ENCODE measurements at places on chromosomes 12 and 14.

DNA sequence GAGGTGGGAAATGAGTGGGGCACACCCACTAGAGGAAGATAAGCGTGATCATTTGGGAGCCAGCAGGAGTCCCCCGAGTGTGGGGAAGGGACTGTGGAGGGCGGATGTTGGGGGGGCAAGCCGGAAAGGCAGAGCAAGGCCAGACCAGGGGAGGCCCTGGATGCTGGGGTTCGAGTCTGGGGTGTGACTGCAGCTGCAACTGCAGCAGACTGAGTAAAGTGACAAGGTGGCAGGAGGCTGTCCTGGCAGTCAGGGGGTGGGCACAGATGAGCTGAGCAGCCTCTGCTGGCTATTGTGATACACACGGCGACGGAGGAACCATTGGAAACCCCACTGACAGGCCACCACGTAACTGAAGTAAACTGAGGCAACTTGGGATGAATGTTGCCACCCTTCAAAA lies 110.2 kb downstream of the LGMN start:
- DNase-seq, result no peak

DNA sequence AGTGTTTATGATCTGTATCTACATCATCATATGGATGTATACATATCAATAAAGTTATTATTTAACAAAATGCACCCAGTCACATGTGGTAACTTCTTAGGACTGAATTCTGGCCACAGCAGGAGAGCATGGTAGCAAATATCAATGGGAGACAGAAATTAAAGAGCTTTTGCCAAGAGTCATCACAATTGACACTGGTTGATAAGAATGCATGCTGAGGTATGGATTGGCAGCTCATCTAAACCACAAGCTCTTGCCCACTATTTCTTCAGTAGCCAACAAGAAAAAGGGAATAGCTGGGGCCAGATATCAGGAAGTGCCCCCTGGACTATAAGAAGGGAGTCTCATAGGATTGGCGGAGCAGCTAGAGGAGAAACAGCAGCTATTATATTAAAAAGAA lies 9.4 kb upstream of the PTGR2 start:
- DNase-seq, result no peak

GRCh38 chr14:39581474-39581873 lies 149.2 kb upstream of the FBXO33 start:
- no peak for DNase-seq

DNA sequence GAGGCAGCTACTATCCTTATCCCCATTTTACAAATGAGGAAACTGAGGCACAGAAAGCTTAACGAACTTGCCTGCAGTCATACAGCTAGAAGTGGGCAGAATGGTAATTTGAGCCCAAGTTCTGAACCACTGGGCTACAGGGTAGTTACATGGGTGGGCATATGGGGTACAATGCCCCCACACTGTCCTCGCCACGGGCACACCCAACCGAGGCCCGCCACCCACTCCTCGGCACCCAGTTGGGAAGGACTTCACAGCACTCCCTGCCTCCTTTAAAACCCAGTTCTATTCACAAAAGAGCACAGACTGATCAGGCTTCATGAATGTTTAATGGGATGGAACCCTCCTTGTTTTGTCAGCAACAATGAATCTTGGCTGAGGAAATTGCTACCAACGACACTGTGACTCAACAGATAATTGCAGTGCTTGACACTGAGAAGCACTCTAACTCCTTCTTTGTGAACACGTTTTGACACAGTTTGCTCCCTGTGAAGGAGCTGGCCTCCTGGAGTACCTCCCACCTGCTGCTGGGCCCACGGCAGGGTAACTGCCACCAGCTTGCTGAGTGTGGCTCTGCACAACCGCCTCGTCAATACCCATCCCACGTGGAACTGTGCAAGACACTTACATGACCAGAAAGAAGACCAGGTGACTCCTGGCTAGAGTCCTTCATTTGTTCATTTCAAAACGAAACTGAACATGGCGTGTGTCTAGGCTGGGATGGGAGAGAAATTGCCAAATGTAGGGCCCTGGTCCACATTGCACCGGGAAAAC lies 63.5 kb downstream of the CLMN start:
- DNase-seq, result peak; percentile 36

DNA sequence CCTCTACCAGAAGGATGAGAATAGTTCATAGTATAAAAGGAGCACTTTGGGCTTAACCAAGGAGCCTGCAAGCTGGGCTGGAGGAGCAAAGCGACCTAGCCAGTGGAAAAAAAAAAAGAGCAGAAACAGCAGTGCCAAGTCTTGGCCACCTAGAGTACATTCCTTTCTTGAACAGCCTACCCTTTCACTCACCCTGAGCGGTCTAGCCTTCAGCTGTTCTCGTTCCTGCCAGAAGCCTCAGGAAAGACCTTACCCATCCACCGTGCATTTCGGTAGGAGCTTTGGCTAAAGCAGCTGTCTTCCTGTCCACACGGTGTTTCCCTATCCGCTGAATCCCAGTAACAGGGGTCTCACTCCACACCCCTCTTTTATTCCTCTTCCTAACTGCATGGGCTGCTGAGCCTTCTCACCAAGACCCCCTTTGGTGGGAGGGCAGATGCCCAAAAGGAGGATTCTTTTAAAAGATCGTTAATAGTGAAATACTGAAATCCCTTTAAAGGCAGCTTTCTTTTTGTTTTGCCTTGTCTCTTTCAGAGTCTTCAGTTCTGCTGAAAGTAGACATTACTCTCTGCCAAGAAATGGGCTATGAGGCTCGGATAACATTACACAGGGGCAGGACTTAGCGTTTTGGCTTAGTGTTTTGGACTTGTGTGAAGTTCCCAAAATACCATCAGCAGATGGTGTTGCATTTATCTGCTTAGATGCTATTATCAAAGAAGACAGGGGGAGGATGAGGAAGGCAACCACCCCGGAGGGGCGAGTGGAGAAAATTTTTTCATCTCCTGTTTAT lies 88.5 kb upstream of the METAP2 start:
- DNase-seq, result no peak

DNA sequence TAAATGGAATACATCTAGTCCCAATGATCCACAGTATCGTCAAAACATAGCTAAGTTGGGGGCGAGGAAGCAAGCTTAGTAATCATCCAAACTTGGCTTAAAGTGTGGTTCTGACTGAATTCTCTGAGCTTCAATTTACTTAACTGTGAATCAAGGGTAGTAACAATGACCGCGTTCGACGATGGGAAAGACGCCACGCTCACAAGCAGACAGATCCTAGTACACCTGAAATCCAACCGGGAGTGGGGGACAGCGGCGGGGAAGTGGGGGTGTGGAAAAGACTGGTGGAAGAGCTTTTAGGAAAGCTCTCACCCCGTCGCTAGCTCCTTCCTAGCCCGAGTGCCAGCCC lies 433 bp downstream of the COX16 start:
- DNase-seq, result no peak

DNA sequence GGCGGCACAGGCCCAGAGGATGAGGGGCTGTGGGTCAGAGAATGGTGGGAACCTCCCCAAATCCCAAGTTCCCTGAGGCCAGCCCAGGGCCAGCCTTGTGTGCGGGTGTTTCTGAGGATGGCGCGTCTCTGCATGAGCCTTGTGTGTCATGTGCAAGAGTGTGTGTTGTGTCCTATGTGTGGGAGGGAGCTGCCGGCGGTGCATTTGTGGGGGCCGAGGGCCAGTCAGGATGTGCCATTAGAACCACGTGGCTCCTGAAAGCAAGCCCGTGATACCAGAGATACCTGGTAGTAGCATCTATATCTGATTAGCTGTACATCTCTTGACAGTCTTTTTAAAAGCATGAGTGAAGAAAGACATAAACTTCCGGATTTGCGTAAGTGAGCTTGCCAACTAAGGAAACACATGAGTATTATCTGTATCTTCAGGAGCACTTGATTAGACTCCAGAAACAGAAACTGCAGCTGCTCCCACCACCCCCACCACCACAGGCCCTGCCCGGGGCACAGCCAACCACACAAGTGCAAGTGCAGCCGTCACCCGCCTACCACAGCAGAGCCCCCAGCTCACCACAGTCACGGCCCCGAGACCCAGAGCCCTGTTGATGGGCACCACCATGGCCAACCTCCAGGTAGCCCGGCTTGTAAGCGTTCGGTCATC lies 19.2 kb downstream of the DDX51 start:
- peak; percentile 59 for DNase-seq

Data from common myeloid progenitor, CD34-positive (primary cell).